Ovary (tissue), 10 donors: ENCODE measurements at places on chromosomes 3 and 15. TPM values are rescaled to one million over a fixed set of nuclear protein-coding genes. Genes with fewer than 3 reads are reported as not detected.

SCAMP5 gene
- 4.6 TPM for polyA plus RNA-seq

ROPN1 gene
- polyA plus RNA-seq, result not detected

SLC28A1 gene
- polyA plus RNA-seq, result not detected

SH2D7 gene
- not detected for polyA plus RNA-seq

ADGRG7 gene
- not detected for polyA plus RNA-seq
